ENCODE measurements at places on chromosomes 5 and 9.

- DNase-seq: no peak
Observed at GRCh38 chr5:7714697-7715096, 136.2 kb downstream of the CFAP90 start.

DNA sequence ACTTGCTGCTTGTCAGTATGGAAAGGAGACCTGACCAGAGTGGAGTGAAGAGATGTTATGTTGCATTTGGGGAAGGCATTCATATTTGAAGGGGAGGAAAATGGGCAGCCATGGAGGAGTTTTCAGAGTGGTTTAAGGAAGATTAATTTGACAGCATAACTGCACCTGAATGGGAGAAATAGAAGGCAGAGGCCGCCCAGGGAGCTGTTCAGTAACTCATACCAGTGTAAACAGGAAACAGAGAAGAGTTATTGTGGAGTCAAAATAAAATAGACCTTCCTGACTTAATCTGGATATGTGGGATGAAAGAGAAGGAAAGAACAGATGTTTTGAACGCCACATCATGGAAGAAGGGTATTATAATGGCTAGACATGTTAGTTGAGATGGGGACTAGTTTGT lies 13.4 kb downstream of the SLC44A1 start:
- DNase-seq: no peak

DNA sequence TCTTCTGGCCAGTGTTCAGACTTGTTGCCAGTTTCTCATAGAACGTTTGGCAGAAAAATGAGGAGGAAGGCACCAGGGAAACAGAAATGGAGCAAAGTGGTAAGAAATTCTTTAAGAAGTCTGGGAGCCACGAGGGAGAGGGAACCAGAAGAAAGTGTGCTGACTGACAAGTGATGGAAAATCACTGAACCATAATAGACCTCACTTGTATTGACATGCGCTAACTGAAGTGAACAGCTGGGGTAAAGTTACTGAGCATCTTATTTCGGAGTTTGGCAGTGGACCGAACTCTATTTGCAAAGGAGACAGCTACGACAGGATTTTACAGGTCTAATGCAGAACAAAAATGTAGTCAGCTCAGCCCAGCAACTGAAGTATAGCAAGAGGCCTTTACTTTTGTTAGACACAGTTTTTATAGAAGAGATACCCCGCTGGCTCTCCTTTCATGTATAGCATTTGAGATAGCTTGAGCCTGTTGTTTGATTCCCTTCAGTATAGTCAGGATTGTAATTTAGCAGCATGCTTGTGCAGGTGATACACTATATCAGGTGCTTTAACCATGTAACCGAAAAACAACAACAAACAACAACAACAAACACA lies 53.6 kb downstream of the HMHB1 start:
- DNase-seq: no peak

GRCh38 chr5:155282503-155283107 lies 269.1 kb downstream of the KIF4B start:
- no peak for DNase-seq

GRCh38 chr9:114785866-114786650 lies 19.8 kb downstream of the TNFSF15 start:
- no peak for DNase-seq

GRCh38 chr5:146919304-146919703 lies 40.7 kb upstream of the PPP2R2B start:
- DNase-seq: no peak

DNA sequence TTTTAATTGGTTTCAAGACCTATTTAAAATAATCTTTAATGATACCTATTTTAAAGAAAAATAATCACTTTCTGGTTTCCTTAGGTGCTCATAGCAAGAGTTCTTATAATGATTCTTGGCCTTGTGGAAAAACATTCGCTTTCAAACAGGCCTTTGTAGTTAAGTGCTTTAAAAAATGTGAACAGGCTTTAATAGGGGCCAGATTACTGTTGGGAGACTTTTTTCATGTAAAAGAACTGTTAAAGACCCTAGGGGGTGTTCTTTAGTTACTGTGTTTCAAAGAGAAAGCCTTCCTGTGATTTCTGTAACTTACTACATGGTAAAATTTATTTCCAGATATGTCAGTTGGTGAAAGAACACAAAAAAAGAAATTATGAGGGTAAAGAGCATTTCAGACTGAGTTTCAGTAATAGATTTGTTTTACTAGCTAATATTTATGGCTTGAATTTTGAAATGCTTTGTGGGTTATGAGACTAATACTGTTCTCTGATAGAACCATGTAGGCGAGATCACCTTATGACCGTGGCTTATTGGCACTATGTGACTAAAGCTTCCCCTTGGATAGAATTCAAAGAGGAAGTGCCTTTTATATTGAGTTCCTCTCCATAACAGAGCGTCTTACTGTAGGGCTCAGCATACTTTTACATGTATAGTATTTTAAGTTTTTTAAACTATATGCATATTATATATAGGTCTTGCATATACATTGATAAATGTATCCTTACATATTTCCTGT lies 70.7 kb downstream of the CSNK1G3 start:
- no peak for DNase-seq

GRCh38 chr9:36093384-36093783 lies 43.1 kb upstream of the GLIPR2 start:
- no peak for DNase-seq

GRCh38 chr5:52356311-52356918 lies 431.3 kb upstream of the ITGA1 start:
- no peak for DNase-seq

DNA sequence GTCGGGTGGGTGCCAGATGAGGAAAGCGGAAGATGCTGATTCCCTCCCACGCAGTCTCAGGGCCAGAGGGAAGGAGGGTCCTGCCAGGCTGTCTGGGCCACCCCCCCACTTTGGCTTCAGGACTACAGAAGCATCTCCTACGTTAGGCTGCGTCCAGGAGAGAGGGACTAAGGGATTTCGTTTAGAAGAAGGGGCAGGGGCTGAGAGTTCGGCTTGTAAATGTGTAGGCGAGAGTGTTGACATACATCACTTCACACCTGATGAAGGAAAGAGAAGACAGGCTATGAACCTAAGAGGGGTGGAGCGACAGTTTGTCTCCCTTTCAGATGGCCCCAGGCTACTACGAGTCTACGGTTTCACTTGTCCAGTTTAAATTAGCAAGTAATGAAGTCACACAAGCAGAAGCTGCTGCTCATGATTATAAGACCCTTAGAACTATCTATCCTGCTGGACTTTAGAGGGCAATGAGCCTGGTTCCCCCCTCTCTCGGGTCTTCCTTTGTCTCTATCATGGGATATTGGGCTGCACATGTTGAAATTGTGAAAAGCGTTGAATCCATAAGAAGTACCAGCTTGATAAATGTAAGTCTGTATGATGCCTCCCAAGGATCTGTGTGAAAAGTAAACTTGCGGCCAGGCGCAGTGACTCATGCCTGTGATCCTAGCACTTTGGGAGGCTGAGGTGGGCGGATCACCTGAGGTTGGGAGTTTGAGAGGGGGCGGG lies 193.0 kb downstream of the AOPEP start:
- DNase-seq: no peak

DNA sequence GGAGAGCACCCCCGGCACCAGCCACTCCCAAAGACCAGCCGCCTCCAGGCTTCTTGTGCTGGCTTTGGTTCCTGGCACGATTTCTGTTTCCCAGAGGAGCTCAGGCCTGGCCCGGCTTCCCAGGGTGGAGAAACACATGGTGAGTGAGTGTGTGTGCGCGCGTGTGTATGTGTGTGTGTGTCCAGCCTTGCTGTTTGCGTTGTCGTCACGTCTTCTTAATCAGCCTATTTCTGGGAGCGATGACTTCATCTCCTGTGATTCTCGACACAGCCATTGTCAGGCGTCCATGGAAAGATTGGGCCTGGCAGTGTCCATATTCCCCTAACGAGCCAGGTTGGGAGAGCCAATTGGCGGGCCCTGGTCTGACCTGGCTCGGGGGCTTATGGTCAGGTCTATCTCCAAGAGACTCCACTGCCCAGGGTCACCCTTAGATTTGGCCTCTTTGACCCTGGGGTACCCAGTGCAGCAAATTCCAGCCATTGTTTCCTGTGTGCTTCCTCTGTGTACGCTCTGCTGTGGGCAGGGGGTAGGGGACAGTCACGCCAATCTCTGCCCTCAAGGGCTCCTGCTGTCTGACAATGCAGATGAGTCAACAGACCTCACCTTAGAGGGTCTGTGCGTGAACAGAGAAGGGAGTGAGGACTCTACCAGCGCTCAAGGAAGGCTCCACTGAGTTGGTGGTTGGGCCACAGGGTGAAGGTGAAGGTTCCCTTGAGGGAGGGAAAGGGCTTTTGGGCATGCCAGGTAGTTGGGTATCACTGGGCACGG lies 73.8 kb downstream of the DAB2IP start:
- no peak for DNase-seq

DNA sequence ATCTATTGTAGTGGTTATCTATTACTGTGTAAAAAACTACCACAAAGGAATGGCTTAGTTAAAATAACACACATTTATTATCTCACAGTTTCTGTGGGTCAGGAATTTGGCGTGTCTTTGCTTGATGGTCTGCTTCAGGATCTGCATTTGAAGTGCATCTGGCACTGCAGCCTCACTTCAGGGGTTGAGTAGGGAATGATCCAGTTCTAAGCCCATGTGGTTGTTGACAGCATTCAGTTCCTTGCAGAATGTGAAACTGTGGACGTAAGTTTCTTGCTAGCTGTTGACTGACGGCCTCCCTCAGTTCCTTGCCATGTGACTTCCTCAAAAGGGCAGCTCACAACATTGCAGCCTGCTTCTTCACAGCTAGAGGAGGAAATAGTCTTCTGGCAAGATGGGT lies 2.1 kb upstream of the OGN start:
- no peak for DNase-seq

DNA sequence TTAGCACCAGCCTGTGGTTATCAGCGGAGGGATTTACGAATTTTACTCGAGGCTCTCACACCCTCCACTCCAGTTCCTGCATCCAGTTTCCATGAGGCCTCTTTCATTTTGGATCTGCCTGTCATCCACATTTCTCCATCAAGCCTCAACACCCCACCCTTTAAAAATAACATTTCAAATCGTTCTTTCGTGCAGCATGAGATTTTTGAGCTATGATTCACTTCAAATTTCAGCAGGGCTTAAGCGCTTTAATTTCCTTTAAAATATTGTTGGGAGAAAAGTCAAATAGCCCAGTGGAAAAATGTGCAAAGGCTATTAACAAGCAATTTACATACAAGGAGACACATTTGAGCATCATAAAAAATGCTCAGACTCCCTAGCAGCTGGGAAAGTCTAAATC lies 103.2 kb downstream of the MSX2 start:
- DNase-seq: no peak

DNA sequence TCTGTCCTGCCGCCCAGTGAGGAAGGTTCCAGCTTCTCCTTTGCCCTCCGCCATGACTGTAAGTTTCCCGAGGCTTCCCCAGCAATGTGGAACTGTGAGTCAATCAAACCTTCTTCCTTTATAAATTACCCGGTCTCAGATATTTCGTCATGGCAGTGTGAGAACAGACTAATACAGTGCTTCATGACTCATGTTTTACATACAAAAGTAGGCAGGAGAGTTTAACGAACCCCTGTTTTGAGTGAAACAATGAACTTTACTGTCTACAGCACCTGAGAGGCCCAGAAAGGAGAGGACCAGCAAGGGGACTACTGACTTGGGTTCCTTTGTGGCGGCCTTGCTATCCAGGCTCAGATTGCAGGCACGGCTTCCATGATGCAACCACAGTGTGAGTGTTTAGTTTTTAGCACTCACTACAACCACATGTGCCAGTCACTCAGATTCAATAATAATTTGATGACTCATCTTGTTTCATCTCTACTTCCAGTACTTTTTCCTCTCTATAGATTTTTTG lies 139.1 kb upstream of the CLINT1 start:
- DNase-seq: no peak

- no peak for DNase-seq
Observed at GRCh38 chr9:87613265-87614111, 112.4 kb upstream of the CTSL start.

GRCh38 chr9:22028394-22028793 lies 19.3 kb upstream of the CDKN2B start:
- DNase-seq: no peak

GRCh38 chr5:96931605-96932004 lies 4.3 kb upstream of the LNPEP start:
- no peak for DNase-seq

GRCh38 chr5:19098434-19098833 lies 889.6 kb downstream of the CDH18 start:
- no peak for DNase-seq

DNA sequence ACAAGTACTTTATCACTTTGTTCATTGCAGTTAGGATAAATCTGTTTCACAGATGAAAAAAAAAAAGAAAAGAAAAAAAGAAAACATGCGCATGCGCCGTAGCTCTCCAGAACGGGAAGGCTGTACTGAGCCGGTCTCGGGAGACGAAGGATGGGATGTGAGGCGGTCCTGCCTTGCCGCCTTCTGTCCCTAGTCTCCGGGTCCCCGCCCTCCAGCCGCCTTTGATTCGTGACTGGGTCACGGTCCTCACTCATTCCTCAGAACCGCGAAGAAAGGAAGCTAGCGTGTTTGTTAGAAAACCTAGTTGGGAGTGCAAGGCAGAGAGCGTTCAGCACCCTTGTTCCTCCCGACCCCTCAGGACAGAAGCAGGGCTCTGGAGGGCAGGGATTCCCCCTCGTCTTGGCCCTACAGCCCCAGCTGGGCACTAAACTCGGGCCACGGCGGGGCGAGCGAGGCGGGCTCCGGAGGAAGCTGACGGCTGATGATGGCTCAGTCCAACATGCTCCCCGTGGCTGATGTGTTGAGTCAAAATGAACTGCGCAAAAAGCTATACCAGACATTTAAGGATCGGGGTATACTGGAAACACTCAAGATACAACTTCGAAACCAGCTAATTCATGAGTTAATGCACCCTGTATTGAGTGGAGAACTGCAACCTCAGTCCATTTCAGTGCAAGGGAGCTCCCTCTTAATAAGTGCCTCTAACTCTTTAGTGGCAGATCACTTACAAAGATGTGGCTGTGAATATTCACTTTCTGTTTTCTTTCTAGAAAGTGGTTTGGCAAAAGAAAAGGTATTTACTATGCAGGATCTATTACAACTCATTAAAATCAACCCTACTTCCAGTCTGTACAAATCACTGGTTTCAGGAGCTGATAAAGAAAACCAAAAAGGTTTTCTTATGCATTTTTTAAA lies 40.0 kb downstream of the CPLANE1 start:
- DNase-seq: no peak

- DNase-seq: no peak
Observed at GRCh38 chr5:66789434-66789833, 193.2 kb downstream of the MAST4 start.

- DNase-seq: no peak
Observed at GRCh38 chr9:116027096-116027495, 126.5 kb upstream of the PAPPA start.

DNA sequence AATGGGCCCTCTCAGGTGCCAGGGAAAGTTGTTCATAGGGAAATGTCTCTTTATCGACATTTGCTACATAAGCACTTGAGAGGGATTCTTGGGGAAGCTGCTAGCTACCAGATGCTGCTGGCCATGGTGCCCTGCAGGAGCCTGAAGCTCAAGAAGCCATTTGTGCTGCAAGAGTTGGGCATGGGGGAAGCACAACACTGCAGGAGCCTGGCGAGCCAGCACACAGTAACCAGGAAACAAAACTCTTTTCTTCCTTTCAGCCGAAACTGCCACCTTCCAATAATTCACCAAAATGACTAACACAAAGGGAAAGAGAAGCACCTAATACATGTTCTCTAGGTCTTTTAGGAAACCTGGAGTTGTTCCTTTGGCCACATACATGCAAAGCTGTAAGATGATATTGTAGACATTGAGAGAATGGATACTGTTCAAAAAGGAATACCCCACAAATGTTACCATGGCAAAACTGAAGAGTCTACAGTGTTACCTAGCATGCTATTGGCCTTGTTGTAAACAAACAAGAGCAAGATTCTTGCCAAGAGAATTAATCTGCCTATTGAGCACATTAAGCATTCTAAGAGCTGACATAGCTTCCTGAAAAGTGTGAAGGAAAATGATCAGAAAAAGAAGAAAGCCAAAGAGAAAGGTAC lies 26.1 kb upstream of the LARP1 start:
- no peak for DNase-seq

Measured in activated CD8-positive, alpha-beta memory T cell treated with anti-CD3 and anti-CD28 coated beads for 1 hour (primary cell).